ENCODE measurements at places on chromosomes 16 and 17.

DNA sequence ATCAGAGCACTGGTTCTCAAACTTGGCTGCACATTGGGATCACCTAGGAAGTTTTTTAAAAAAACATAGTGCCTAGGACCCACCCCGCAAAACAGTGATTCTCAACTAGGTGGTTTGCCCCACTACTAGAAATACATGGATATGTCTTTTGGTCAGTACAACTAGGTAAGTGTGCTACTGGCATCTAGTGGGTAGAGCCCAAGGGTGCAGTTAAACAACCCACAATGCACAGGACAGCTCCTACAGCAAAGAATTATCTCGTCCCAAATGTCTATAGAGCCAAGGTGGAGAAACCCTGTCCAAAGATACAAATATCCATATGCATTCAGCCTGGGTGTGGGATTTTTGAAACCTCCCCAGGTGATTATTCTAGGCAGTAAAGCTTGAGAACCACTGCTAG, 11.8 kb upstream of the ZNF19 start:
- no peak for DNase-seq

GRCh38 chr17:48528936-48529682, 1.7 kb downstream of the HOXB1 start:
- no peak for DNase-seq

GRCh38 chr17:69061721-69062556, 1.2 kb upstream of the ABCA9 start:
- no peak for DNase-seq

DNA sequence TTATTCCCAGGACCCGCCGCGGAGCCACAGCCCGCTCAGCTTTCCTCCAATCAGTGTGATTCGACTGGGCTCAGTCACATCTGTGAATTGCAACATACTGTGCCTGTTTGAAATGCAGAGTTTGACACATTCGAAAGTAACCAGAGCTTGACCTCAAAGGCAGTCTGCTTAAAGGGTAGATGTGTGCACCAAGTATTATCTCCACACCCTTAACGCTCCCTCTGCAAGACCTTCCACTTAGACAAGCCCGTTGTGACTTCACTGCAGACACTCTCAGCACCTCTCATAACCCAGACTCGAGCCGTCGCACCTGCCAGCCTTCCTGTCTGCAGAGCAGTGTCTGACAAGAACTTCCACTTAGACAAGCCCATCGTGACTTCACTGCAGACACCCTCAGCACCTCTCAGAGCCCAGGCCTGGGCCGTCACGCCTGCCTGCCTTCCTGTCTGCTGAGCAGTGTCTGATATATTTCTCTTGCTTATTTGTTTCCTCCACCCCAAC, 3.7 kb downstream of the KLHDC4 start:
- no peak for DNase-seq

DNA sequence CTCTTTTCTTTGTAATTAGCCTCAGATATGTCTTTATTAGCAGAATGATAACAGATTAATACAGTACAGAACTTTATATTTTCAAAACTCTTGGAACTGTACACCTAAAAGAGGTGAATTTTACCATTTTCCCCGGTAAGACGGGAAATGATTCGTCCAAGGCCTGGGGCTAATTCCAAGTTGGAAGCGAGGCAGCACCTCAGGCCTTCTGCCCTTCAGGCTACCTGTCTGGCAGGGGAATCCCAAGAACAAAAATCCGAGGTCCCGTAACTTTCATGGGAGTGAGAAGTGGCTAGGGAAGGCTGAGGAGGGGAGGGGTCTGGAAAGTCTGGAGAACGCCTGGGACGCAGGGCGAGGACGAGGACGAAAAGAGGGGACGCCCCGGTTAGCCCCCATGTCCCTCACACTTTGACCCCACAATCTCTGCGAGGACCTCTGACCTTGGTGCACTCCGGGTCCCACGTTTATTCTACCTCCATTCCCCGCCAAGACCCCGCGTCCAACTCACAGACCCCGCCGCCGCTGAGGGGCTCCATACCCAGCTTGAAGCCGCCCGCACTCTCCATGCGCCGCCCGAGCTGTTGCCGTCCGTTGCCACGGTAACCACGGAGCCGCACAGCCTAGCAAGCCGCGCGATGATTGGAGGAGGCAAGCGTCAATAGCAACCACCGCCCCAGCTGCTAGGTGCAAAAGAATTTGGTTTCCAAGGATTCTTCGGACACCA, at the start of gene HYDIN:
TSS of gene HYDIN (minus strand) at position 601 of the 724 bp plus-strand sequence. CDS start 43,827 bp downstream, outside the sequence.
- no peak for DNase-seq

DNA sequence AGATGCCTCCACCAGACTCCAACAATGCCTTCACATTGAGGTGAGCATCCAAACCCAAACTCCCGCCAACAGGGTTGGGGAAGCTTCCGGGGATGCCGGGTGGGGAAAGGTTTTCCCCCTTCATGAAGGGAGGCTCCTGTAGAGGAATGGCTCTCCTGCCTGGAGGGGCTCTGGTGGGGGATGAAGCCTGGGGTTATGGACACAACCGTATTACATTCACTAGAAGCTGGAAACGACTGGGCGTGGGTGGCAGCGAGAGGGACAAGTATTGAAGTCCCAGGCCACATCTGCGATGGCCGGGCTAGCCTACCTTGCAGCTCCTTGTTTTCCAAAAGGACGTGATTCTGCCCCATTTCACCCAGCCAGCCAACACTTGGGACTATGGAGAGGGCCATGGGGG, 321.1 kb downstream of the C16orf95 start:
- DNase-seq = no peak

DNA sequence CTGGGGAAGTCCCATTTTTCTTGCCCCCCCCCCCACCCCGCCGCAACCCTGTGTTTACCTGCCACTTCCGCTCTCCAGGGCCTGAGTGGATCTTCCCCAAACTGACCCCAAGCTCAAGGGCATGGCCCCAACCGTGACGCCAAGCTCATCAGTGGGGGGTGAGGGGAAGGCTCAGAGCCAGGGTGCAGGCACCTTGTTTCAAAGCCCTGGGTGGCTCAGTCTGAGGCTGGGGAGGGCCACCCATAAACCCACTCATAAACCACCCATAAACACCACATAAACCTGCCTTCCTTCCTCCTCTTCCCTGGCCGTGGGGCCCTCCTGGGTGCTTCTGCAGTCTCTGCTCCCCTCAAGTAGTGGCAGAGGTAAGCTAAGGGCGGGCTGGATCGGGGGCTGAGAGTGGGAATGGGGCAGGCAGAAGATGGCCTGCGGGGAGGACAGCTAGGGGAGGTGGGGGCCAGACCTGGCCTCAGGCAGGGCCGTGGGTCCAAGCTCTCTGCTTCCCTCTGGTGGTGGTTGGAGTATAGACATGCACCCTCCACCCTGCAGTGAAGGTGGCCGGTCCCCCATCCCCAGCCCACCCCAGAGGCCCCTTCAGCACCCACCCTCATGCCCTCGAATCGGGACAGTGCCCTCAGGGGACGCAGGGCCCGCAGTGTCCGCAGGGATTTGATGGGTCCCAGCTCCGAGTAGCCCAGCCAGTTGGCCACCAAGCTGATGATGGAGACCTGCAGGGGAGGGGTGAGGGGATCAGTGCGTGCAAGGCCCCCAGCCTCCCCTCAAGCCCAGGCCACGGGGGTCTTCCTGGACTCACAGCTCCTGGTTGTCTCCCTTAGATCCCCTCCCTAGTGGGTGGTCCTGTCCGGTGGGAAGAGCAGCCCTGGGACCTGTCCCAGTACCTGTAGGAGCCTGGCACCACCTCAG, 14.6 kb upstream of the CD79B start:
- peak; percentile 30 for DNase-seq

DNA sequence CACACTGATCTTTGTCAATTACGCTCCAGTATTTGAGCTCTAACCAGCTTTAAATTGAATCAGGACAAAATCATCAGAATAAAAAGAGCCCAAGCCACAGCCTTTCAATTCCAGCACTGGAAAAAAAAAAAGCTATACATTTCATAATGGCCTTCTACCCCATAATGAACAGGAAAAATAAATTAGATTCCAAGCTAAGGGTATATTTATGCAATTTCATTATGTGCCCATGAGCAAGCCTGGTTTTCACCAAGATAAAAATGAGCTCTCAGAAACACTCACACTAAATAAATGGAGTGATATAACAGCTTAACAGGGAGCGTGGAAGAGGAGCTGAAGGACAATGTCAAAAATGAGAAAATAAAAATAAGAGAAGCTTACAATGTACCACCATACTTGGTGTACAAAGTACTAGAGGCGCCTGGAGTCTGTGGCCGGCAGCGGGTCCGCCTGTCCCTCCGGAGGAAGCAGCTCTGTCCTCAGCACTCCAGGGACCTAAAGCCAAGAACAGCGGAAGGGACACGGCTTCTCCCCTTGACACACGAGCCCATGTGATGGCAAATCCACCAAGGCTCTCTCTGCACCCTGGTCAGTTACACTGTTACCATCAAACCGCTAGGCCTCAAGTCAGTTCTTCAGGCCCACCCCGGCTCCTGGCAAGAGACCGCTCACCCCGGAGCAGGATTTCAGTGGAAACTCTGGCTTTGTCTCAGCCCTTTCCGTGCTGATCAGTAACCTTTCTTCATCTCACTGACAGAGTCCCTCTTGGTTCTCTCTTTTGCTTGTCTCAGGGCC, 69.6 kb downstream of the RBFOX3 start:
- DNase-seq = no peak

DNA sequence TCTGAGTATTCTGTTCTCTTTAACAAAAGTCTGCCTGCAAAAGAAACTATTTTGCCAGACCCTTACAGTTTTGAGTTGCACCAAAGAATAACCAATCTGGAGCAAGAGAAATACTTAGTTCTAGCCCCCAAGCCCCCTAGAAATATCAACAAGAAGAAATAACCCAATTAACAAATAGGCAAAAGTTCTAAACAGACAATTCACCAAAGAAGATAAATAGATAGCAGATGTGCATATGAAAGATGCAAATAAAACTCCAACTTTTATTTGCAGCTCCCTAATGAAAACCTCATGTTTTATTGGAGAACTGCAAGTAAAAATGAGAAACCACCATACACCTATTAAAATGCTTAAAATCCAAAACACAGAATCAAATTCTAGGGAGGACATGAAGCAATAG, 1308.0 kb downstream of the CDH11 start:
- DNase-seq = no peak

GRCh38 chr16:80778703-80779102, 25.7 kb downstream of the CDYL2 start:
- DNase-seq = no peak

GRCh38 chr17:31903401-31903800, 1.9 kb upstream of the UTP6 start:
- DNase-seq = no peak

DNA sequence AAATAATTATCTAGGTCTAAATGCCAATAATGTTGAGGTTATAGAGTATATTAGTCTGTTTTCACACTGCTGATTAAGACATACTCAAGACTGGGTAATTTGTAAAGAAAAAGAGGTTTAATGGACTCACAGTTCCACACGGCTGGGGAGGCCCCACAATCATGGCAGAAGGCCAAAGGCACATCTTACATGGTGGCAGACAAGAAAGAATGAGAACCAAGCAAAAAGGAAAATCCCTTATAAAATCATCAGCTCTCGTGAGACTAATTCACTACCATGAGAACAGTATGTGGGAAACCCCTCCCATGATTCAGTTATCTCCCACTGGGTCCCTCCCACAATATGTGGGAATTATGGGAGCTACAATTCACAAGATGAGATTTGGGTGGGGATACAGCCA, 2.9 kb upstream of the KATNB1 start:
- no peak for DNase-seq

- DNase-seq = no peak
Observed at GRCh38 chr16:24977678-24978075, 37.5 kb downstream of the ARHGAP17 start.

- DNase-seq = no peak
Observed at GRCh38 chr17:4006165-4006589, 41.9 kb upstream of the ATP2A3 start.
